Fibroblast of lung (primary cell): ENCODE measurements at places on chromosomes 2 and 18. TPM values are rescaled to one million over a fixed set of nuclear protein-coding genes. Genes with fewer than 3 reads are reported as not detected.

GRCh38 chr2:96839293-96839874 lies 4.4 kb downstream of the ANKRD23 start:
- H3K4me1 ChIP-seq, result no peaks in the 10 kb centered on the region
- no peaks in the 10 kb centered on the region for H3K27me3 ChIP-seq
- H3K36me3 ChIP-seq, result peaks cover 1% of the 10 kb centered on the region
- no peak overlapping the region for H3K27ac ChIP-seq
- no peak overlapping the region for H3K4me3 ChIP-seq

DNA sequence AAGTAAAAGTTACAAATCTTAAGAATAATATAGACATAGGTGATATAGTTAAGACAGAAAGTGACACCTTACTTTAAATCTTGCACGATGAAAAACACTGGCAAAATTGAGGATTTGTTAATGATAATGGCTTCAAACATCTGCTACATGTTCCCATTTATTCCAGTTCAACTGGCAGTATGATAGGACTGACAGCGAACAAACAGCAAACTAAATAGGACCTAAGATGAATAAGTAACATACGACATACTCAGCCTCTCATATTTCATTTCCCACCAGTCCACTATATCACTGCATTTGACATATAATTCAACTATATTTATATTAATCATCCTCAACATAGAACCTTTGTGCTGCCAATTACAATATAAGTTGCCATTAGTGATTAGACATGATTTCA lies 36.3 kb downstream of the ACVR1C start:
- DNase-seq, result no peak
- H3K27me3 ChIP-seq, result peaks cover 5% of the 10 kb centered on the region
- no peaks in the 10 kb centered on the region for H3K36me3 ChIP-seq
- H3K27ac ChIP-seq, result no peak overlapping the region
- H3K4me1 ChIP-seq, result no peaks in the 10 kb centered on the region
- H3K4me3 ChIP-seq, result no peak overlapping the region

GRCh38 chr18:25832001-25832604 lies 258.3 kb downstream of the SS18 start:
- no peaks in the 10 kb centered on the region for H3K36me3 ChIP-seq
- no peaks in the 10 kb centered on the region for H3K4me1 ChIP-seq
- peak; percentile 73 for DNase-seq
- no peak overlapping the region for H3K4me3 ChIP-seq
- H3K27ac ChIP-seq, result no peak overlapping the region

- H3K4me1 ChIP-seq, result no peaks in the 10 kb centered on the region
- DNase-seq, result no peak
- no peaks in the 10 kb centered on the region for H3K36me3 ChIP-seq
- no peaks in the 10 kb centered on the region for H3K27me3 ChIP-seq
- H3K27ac ChIP-seq, result no peak overlapping the region
Observed at GRCh38 chr2:16607301-16607700, 58.3 kb downstream of the CYRIA start.

MYL12A gene
- total RNA-seq, result 499 and 826 TPM in 2 replicates

AQP4 gene
- total RNA-seq, result not detected in 2 replicates

GRCh38 chr2:199734011-199734410 lies 117.0 kb downstream of the FTCDNL1 start:
- no peak overlapping the region for H3K27ac ChIP-seq
- H3K27me3 ChIP-seq, result peaks cover 2% of the 10 kb centered on the region
- H3K4me3 ChIP-seq, result no peak overlapping the region
- no peak for DNase-seq
- no peaks in the 10 kb centered on the region for H3K36me3 ChIP-seq

- H3K27me3 ChIP-seq, result peaks cover 2% of the 10 kb centered on the region
- no peaks in the 10 kb centered on the region for H3K4me1 ChIP-seq
- H3K4me3 ChIP-seq, result no peak overlapping the region
Observed at GRCh38 chr18:9449600-9450414, 25.5 kb upstream of the RALBP1 start.

GRCh38 chr2:105885456-105885855 lies 140.7 kb downstream of the NCK2 start:
- H3K4me3 ChIP-seq, result no peak overlapping the region
- H3K27ac ChIP-seq, result no peak overlapping the region
- no peaks in the 10 kb centered on the region for H3K27me3 ChIP-seq

DNA sequence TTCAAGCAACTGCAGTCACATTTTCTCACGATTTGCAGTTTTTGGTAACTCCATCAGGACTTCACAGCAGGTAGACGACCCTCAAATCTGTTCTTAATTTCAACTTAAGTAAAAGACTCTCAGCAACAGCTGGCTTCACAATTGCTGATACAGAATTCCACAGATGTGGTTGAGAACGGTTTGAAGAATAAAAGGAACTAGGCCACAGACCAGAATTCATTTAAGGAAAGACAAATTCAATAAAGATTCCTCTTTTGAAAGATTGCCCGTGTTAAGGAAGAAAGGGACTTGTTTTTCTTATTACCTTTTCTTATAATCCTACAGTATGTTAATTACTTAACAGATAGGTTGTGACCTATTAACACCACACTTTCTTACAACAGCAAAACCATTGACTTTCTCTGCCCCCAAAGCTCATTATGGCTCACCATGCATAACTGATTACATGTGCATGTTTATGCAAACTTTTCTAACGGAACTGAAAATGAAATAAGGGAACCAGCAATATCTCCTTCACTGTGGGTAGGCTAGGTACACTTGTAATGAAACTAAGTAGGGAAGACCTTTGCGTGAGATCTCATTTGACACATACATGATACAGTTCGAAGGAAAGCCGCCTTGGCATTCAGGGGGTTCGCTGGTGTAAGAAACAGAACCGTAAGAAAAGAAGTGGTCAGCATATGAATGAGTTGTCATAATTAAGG lies 4.7 kb upstream of the ZNF516 start:
- no peak overlapping the region for H3K27ac ChIP-seq
- no peak overlapping the region for H3K4me3 ChIP-seq
- H3K4me1 ChIP-seq, result no peaks in the 10 kb centered on the region

KCNK3 gene
- total RNA-seq, result under 0.01 and 0.26 TPM in 2 replicates

GRCh38 chr2:229003256-229003655 lies 267.8 kb downstream of the PID1 start:
- DNase-seq, result no peak
- H3K27ac ChIP-seq, result no peak overlapping the region
- no peak overlapping the region for H3K4me3 ChIP-seq
- H3K27me3 ChIP-seq, result no peaks in the 10 kb centered on the region

TMSB10 gene
- 8,130 and 10,208 TPM in 2 replicates for total RNA-seq

IL36B gene
- total RNA-seq, result not detected in 2 replicates

INHA gene
- total RNA-seq, result 0.26 and 0.50 TPM in 2 replicates

GRCh38 chr2:217787160-217787877 lies 215.5 kb downstream of the TNS1 start:
- H3K4me3 ChIP-seq, result no peak overlapping the region
- H3K4me1 ChIP-seq, result peaks cover 9% of the 10 kb centered on the region
- H3K27ac ChIP-seq, result no peak overlapping the region
- H3K36me3 ChIP-seq, result no peaks in the 10 kb centered on the region
- H3K27me3 ChIP-seq, result no peaks in the 10 kb centered on the region

SERPINB3 gene
- total RNA-seq, result not detected in 2 replicates

PCARE gene
- total RNA-seq, result under 0.01 TPM in 1 of 2 replicates, not detected in the other

DNA sequence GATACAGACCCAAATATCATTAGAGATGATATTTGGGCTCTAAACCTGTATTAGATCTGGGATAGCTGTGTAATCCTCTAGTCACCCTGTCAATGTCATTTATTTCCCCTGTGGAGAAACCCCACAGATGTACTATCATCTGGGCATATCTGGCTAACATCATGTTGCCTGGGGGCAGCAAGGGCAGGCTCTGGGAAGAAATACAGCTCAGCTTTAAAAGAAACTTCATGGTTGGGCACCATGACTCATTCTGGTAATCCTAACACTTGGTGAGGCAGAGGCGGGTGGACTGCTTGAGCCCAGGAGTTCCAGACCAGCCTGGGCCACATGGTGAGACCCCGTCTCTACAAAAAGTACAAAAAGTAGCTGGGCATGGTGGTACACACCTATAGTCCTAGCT lies 282.5 kb downstream of the SLC8A1 start:
- H3K36me3 ChIP-seq, result no peaks in the 10 kb centered on the region
- no peak overlapping the region for H3K4me3 ChIP-seq
- no peak for DNase-seq
- H3K27ac ChIP-seq, result no peak overlapping the region

GALNT3 gene
- 0.26 and 0.66 TPM in 2 replicates for total RNA-seq

DNA sequence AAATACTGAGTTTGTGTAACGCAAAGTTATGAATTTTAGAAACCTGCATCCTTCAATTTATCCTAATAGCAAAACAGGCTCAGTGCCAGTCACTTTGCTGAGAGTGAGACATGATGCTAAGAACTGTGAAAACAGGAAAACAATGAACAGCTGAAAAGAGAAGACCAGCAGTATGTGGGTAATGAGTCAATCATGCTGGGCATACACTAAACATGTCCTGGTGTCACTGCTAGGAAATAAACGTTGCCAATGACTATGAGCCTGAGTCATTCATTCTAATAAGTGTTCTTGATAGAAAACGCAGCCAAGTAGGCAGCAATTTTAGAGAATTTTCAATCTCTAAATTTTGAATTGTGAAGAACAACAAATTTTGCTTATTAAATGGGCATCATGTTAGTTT lies 237.3 kb downstream of the GALR1 start:
- no peak for DNase-seq
- no peak overlapping the region for H3K27ac ChIP-seq
- H3K36me3 ChIP-seq, result no peaks in the 10 kb centered on the region
- no peaks in the 10 kb centered on the region for H3K4me1 ChIP-seq
